ENCODE measurements at places on chromosomes 4 and X.
A peak's percentile ranks its signal among the peaks of the same experiment; 100 is the strongest.

- DNase-seq, result no peak
Observed at GRCh38 chr4:110020646-110021443, 108.2 kb downstream of the EGF start.

GRCh38 chr4:65669111-65670019 is 924 bp downstream of the EPHA5 start:
- no peak for DNase-seq

DNA sequence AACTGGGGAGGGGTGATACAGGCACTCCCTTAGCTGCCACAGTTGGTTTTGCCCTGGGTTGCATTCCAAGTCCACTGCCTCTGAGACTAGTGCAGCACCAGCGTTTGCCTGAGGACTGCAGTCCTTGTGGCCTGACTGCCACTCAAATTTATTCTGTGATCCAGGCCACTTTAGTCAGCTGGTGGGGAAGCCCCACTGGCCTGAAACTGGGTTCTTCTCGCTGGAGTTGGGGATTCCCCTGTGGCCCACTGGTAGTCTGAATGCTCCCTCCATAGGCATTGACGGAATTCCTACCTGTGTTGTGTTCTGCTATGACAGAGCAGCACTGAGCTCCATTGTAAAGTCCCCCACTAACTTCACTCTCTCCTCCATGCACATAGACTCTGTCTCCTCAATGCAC is 63.8 kb downstream of the PTPN13 start:
- DNase-seq, result no peak

- peak; percentile 57 for DNase-seq
Observed at GRCh38 chr4:106502106-106502699, 133.6 kb upstream of the GIMD1 start.

DNA sequence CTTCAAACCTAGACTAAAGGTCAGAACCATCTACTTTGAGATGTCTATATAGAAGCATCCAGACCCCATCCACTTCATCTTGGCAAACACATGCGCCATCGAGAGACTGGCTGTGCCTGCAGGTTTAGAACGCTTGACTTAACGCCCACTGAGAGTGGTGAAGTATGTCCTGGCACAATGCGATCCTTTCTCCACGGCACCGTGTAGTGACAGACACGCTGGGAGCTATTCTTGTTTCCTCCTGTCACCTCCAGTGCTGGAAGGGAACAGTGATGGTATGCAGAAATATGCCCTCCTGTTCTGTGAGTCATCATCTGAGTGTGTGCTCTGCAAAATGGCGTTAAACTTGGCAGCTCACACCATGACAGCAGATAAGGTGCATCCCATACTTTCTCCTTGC is 330.2 kb downstream of the NLGN4X start:
- DNase-seq, result no peak

- peak; percentile 90 for DNase-seq
Observed at GRCh38 chrX:41733939-41734338, 10.0 kb downstream of the GPR82 start.

DNA sequence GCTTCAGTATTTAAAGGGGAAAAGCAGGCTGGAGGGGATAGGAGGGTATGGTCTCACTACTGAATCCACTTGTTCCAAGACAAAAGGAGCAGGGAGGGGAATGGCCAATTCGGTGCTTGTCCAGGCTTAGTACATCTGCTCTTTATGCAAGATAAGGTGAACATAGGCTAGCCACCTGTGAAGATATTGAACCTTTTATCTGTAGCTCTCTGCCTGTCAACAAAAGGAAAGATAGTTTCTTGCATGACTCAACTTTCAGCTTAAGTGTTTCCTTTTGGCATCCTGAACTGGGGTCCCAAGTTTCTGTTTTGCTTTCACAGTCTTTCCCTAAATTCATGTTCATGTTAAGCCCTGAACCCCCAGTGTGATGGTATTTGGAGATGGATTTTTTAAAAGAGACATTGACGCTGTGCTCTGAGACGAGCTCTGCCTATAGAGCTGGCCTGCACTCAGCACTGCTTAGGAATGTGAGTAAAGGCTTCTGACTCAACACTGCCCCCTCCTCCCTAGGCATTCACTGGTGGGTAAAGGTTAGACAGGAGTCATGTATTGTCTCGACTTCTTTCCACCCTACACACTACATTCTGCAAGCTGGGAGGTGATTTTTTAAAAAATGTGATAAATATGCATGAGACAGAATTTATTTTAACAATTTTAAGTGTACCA is 28.2 kb downstream of the FAM149A start:
- peak; percentile 22 for DNase-seq

DNA sequence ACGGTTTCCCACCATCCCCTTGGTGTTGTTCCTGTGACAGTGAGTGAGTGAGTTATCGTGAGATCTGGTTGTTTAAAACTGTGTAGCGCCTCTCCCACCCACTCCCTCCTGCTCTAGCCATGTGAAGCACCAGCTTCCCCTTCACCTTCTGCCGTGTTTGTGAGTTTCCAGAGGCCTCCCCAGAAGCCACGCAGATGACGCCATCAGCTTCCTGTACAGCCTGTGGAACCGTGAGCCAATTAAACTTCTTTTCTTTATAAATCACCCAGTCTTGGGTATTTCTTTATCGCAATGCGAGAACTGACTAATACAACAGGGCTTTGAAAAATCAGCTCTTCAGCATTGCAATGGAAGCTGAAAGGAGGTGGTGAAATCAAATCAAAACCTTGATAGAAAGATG is 50.0 kb downstream of the FGFBP1 start:
- DNase-seq, result no peak

DNA sequence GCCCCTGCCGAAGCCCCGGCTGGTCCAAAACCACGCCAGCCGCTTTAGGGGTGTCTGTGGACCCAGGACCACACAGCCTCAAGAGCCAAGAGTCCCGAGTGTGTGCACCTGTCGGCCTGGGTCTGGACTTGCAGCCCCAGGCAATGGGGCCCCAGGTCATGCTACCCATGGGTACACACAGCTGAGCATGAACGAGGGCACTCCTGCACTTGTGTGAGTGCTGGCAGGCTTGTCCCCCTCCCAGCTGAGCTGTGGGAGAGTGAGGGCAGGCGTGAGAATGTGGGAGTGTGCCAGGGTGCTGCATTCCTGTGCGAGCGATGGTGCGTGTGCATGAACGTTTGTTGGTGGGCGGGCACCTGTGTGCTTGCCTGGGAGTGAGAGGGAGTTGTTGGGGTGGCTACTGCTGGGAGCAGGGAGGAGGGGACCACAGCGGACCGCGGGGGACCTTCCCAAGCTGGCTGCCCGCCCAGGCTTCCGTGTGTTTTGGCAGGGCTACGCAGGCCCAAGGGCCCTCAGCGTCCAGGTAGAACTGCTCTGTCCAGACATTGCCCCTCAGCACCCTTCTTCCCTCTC is 30.8 kb downstream of the BLOC1S4 start:
- no peak for DNase-seq

DNA sequence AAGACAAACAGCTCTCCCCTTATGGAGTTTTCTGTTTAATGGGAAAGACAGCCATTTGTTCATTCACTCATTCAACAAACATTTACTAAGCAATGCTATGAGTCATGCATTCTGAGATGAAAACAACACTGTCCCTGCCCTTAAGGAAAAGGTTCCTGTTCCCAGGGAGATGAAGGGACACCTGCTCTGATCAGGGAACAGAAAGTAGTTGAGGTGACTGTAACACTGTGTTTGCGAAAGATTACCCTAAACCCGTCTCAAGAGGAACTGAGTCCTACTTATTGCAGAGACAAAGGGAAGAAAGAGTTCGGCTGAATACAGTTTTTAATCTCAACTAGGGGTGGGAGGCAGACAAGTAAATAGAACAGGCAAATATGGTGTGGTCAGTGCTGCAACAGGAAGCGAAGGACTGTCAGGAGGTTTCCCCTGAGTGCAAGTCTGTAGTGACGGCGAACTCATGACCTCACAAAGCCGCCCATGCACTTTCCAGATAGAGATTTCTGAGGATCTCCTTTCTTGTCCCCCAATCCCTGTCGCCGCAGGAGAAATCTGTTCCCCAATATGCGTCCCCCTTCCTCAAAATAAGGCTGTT is 712 bp downstream of the STX18 start:
- peak; percentile 45 for DNase-seq

GRCh38 chrX:118968031-118968430 is 6.4 kb upstream of the LONRF3 start:
- DNase-seq, result no peak

DNA sequence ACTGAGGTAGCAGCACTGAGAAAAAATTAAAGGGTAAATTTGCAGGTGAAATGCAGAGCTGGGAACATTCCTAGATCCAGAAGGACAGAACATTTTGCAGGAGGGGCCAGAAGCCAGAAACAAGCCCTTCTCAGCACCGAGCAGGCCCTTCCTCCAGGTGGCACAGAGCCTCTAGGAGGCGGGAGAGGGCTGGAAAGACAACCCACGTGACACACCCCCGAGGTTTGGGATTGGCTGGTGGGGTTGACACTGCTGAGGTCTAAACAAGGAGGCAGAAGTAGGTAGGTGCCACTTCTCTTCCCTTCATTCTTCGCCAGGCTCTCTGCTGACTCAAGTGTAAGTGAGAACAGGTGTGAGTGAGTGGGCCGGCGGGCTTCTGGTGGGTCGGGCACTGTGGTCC is at the start of gene PAGE4:
Gene PAGE4 (plus strand): TSS at position 288 of the 400 bp plus-strand sequence. CDS start 1,126 bp downstream, outside the sequence.
- peak; percentile 1 for DNase-seq

DNA sequence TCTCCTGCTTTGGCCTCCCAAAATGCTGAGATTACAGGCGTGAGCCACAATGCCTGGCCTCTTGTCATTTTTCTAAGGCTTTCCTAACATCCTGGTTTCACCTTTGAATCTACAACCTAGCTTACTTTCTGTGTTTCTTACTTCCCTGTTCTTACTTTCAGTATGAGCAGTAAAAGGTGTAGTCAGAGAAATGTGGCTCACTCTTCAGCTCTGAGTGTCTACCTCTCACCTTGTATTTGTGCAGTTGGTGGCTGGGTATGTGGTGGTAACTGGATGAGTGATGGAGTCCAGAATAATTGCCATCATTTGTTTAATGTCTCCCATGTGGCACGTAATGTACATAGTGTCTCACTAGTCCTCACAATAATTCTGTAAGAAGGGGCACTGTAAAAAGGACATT is 19.1 kb upstream of the CXCL11 start:
- DNase-seq, result peak; percentile 6

DNA sequence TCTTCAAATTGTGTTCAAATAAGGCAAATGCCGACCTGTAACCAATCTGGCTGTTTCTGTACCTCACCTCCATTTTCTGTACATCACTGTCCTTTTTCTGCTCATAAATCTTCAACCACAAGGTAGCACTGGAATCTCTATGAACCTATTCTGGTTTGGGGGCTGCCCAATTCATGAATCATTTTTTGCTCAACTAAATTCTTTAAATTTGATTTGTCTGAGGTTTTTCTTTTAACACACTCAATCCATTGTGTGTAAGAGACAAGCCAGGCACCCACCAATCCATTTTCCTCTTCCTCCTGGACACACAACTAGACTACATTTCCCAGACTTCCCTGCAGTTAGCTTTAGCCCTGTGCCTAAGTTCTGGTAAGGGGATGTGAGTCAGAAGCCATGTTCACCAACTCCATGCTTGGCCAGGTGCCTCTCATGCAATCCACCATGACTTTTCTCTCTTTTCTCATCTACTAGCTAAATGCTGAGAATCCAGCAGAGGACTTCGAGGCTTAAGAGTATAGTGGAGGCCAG is 193.2 kb upstream of the KLF3 start:
- DNase-seq, result no peak

- DNase-seq, result no peak
Observed at GRCh38 chr4:8248091-8248490, 21.5 kb upstream of the HTRA3 start.

- no peak for DNase-seq
Observed at GRCh38 chrX:2595258-2595657, 94.5 kb upstream of the DHRSX start.

GRCh38 chrX:55778322-55778721 is 60.8 kb downstream of the RRAGB start:
- no peak for DNase-seq

GRCh38 chr4:89256203-89256800 is 51.3 kb downstream of the GPRIN3 start:
- no peak for DNase-seq

- no peak for DNase-seq
Observed at GRCh38 chr4:8022767-8023695, 83.4 kb upstream of the AFAP1 start.

GRCh38 chrX:130834149-130834548 is 68.9 kb downstream of the ENOX2 start:
- DNase-seq, result peak; percentile 16

DNA sequence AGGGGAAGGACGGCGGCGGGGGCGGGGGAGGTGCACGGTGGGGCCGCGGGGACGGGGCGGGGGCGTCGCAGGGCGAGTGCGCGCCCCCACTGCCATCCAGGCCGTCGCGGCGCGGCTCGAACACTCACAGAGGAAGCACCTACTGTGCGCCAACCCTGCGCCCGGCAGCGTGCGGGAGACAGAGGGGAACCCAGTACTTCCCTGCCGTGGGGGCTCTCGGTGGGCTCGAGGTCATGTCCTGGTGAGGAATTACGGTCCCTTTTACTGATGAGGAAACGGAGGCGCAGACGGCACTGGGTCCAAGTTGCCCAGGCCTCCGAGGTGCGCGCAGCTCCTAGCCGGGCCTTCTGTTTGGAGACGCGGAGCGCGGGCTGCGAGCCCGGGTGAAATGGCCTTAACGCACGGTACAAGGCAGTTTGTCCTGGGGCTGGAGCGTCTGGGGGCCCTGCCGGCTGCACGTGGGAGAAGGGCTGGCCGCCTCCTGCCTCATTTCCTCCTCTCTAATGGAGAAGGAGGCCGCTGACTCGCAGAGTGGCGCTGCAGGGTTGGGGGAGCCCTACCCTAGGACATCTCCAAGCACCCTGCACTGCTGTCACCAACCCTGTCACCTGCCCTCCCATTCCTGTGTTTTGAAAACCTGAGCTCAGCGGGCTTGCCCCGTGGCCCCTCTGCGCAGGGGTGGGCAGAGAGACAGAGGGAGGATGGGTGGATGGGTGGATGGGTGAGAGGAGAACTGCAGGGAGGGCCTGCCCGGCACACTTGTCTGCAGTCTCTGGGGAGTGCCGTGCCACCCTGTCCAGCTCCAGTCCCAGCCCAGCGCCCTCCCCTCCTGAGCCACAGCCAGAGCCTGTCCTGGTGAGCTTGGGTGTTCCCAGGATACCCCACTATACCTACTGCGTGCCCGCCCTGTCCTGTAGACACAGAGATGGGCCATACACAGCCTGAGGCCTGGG is 106.0 kb downstream of the ADRA2C start:
- no peak for DNase-seq

- DNase-seq, result no peak
Observed at GRCh38 chr4:87078987-87079486, 141.4 kb downstream of the KLHL8 start.

- no peak for DNase-seq
Observed at GRCh38 chrX:13023567-13023966, 20.9 kb downstream of the FAM9C start.

- DNase-seq, result peak; percentile 62
Observed at GRCh38 chrX:74133156-74133796, 170.7 kb upstream of the ZCCHC13 start.

- peak; percentile 67 for DNase-seq
Observed at GRCh38 chrX:42988700-42989099, 210.7 kb upstream of the PPP1R2C start.

- peak; percentile 83 for DNase-seq
Observed at GRCh38 chrX:48021026-48021900, 14.5 kb downstream of the SPACA5 start.
